Stimulated activated CD4-positive, alpha-beta T cell treated with anti-CD3 and anti-CD28 coated beads, Interleukin-1b, Interleukin-23, amount 100 ng/mL, for 24 hours (primary cell): ENCODE measurements at places on chromosomes 16 and 17.

DNA sequence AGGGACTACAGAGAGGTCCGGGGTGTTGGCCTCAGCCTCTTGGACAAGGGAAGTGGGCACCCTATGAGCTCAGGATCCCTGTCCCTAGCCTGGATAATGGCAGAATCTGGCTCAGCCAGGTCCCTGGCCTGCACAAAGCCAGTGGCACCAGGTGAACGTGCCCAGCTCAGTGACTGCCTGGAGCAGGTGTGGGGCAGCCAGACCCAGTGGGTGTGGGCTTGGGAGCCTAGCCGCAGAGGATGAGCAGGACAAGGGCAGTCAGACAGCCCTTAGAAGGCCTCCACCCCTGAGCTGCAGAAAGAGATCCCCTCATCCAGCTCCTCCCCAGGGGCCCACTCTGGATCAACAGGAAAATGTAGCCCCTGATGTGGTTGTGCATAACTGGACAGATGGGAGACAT is 585.3 kb downstream of the KCNJ18 start:
- DNase-seq = no peak

- no peak for DNase-seq
Measured at GRCh38 chr17:9003355-9004131, 17.8 kb upstream of the NTN1 start.

- no peak for DNase-seq
Measured at GRCh38 chr17:57811638-57812280, 38.1 kb downstream of the MRPS23 start.

GRCh38 chr16:67723151-67723910 is 4.2 kb upstream of the GFOD2 start:
- no peak for DNase-seq

DNA sequence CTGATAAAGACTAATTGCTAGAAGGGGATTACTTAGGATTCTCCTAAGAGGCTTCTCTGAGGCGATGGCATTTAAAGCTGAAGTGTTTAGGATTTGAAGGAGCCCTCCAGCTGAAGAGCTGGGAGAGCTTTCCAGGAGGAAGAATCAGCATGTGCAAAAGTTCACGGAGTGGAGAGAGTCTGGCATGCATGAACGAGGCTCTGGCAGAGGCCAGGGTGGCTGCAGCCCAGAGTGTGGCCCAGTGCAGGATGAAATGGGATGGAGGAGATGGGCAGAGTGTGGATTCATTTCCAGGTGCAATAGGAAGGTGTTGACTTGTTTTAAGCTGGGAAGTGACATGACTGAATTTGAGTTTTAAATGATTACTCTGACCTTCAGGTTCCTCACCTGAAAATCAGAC is 249.0 kb upstream of the CCL2 start:
- no peak for DNase-seq

DNA sequence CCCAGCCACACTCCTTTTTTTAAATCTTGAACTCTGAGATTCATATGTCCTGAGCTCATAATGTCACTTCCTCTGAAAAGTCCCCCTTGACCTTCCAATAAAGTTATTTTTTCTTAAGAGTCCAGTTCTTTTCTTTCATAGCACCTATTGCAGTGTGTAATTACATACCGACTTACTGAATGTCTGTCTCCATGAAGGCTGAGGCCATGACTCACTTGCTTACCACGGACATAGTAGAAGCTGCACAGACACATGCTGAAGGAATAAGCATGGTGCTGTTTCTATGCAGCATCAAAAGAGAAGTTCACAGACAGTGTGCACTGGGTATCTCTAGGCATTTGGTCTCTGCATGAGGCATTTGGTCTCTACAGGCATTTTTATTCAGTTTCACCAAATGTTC is 77.2 kb downstream of the C17orf67 start:
- DNase-seq = no peak

- DNase-seq = no peak
Measured at GRCh38 chr17:5045496-5045895, 10.3 kb upstream of the SLC52A1 start.

DNA sequence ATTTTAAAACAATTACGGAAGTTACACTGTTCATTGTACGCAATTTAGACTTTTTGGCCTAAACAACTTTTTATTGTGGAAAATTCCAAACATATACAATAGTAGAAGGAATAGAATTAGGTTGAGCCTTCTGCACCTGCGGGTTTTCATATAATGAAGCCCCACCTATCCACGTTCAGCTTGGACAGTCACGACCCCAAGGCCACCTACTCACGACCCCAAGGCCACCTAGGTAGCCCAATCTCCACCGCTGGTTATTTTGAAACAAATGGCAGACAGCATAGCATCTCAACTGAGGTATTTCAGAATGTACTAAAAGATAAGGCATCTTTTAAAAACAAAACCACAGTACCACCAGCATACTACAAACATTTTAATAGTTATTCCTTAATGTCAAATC is 631 bp downstream of the NLRC5 start:
- DNase-seq = no peak

DNA sequence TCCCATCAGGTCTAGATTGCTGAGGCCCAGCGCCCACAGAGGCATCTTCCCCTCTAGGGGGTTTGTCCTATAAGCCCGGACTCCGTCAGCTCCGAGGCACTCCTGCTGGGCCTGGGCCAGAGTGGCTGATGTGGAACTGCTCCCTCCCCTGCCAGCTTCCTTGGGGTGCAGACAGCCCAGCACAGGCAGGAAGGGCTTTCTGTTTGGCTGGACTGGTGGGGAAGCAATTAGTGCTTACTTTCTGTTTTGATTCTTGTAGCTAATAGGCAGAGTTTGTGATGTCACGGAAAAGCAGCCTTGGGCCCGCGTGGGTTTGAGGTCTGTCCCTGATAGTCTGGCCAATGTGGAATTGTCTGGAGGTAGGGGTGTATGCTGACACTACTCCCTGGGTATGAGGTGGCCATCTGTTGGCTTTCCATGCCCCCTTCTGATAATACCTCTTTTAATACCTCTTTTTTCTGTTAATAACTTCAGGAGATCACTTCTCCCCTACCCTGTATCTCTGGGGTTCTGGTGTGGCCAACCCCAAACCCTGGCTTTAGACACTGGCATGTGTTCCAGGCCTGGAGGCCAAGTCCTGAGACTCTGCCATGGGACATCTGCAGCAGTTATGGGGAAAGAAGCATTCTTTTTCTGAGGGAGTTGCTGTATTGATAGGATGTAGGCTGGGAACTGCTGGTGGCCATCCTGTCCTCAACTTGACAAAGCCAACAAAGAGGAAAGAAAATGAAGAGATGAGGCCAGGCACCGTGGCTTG is 190.9 kb downstream of the RAB11FIP4 start:
- no peak for DNase-seq

DNA sequence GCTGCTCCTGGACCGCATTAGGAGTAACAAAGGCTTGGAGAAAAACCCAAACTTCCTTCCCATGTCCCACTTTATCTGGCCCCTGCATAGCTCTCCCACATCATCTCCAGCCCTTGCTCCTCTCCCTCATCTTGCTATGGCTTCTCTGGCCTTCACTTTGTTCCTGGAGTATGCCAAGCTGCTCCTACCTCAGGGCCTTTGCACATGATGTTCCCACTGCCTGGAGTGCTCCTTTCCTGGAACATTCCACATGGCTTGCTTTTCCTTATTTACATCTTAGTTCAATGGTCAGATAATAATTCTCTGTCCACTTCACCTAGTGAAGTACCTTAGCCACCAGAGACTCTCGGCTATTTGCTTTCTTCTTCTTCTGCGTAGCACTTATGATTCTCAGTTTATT is 4.3 kb upstream of the KSR1 start:
- no peak for DNase-seq

DNA sequence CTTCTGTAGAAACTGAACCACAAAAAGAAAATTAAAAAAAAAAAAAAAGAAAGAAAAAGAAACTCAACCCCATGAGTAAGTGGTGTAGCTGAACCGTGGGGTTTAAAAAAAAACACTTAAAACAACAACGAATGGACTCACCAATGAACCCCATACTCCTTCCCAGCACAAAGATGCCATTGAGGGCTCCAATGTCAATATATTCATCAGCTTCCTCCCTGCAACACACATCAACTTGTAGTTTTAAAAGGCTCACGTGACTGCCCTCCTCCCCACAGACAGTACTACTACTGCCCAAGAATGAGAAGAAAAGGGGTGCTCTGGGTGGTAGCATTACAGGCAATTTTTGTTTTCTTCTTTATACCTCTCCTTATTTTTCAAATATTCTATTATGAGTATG is 3.3 kb upstream of the KLHL11 start:
- DNase-seq = no peak

- no peak for DNase-seq
Measured at GRCh38 chr16:79175286-79176057, 425.1 kb downstream of the MAF start.

DNA sequence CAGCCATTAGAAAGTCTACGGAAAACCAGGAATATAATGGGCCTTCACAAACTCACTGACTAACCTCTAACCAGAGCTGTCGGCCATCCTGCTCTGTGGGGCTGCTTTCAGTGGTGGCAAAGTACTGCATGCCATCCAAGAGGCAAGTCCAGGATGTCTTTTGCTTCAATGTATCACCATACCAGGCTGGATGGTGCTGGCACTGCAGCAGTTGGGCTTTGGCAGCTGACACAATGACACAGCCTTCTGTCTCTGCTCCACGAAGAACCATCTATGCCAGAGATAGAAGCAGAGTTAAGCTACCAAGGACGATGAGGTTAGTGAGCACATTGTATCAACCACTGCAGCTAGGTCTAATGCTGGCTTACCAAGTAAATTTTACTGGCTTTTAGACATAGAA is 9.7 kb upstream of the RSKR start:
- no peak for DNase-seq

DNA sequence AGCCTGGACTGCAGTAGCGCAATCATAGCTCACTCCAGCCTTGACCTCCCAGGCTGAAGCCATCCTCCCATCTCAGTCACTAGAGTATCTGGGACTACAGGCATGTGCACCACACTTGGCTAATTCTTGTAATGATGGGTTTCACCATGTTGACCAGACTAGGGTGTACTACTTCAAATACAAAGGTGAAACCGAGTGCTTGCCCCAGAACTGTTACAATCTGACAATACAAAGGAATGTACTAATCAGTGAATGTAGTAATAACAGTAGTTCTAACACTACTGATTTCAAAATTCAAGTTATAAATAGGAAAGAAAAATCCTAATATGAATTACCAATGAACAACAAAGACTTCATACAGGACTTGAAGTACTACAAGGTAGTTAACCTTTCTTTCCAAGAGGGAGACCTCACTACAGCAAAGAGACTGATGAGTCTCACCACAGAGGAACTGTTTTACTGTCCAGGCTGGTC is 24.4 kb downstream of the CRK start:
- DNase-seq = no peak

GRCh38 chr17:82327289-82327688 is 6.3 kb downstream of the SECTM1 start:
- no peak for DNase-seq

GRCh38 chr17:75073618-75074047 is 14.1 kb upstream of the SLC16A5 start:
- DNase-seq = no peak

- DNase-seq = no peak
Measured at GRCh38 chr17:45320349-45320930, 3.6 kb upstream of the MAP3K14 start.

DNA sequence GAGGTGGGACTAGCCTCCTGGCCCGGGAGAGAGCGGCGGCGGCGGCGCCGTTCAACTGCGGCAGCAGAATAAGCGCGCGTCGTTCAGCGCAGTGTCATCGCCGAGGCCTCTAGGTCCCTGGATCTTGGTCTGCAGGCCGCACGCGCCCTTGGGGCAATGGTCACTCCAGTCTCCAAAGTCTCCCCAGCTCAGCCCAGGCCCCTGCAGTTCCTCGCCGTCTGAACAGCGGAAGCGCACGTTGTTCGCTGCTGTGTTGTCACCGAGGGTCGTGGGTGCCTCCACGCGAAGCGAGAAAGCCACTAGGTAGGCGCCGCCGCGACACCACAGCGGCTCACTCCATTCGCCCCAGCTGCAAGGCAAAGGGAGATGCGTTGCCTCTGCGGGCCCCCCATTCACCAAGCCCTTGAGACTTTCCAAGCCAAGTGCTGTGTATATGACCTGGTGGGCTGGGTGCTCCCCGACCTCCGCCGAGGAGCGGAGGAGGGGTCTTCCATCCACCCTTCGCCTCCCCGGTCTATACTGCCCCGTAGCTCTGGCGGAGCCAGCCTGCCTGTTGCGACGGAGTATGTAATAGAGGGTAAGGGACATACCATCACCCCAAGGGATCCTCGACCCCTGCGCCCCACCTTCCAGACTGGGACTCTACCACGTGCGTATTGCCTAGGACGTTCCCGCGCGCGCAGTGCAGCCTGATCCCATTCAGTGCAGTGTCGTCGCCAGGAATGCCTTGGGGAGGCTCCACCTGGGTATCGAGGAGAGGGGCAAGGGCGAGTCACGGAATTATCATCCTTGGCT is 656 bp downstream of the VMO1 start:
- no peak for DNase-seq

- no peak for DNase-seq
Measured at GRCh38 chr17:75610103-75610984, 22.7 kb downstream of the MYO15B start.

DNA sequence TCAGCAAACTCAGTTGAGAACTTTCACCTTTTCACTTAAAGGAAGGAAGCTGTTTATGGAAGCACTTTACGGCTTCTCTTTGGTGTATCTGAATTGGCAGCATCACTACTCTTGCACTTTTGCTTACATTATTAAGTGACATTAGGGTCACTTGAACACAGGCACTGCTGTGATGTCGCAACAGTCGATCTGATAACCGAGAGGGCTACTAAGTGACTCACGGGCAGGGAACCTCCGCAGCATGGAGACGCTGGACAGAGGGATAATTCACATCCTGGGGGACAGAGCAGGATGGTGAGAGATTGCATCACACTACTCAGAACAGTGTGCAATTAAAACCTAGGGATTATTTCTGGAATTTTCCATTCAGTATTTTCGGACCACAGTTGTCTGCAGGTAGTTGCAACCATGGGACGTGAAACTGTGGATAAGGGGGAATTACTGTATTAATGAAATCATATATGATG is 56.5 kb downstream of the DNAH2 start:
- DNase-seq = no peak

DNA sequence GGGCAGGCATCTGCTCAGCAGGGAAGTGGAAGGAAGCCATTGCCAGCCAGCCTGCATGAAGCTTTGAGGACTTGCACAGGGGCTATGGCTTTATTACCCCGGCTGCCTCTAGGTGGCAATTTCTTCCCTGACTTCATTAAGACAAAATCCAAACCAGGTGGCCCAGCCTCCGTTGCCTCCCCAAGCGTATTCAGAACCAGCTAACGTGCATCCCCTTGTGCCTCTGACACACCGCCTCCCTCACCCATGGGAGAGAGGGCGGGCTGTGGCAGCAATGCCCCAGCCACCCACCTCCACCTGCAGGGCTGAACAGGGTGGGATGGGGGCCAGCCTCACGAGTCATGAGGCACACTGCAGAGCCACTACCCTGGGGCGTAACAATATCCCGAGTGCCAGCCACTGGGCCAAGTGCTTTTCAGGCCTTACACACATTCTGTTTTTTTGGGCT is 6.8 kb downstream of the KIFC3 start:
- no peak for DNase-seq

DNA sequence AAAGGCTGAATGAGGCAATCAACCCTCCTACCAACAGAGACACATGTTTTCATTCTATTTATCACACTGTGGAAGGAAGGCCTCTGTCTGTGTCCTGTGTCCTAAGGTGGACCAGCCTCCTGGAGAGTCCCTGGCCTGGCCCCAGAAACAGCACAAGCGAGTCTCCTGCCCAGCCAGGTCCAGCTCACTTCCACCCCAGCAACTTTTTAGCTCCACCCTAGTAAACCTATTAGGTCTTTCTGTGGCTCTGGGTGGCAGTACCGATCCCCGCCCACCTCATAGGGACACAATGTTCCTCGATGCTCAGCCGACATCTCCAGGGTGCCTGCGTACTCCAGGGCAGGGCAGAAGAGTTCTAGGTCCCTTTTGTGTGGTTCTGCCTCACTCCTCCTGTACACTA is 10.7 kb downstream of the DRC3 start:
- DNase-seq = no peak

GRCh38 chr16:6165330-6165979 is 1067.9 kb upstream of the EEF2KMT start:
- DNase-seq = no peak
